ENCODE measurements at places on chromosomes 2 and 18.

GRCh38 chr18:56702946-56703345 lies 51.8 kb downstream of the WDR7 start:
- DNase-seq = peak; percentile 70

DNA sequence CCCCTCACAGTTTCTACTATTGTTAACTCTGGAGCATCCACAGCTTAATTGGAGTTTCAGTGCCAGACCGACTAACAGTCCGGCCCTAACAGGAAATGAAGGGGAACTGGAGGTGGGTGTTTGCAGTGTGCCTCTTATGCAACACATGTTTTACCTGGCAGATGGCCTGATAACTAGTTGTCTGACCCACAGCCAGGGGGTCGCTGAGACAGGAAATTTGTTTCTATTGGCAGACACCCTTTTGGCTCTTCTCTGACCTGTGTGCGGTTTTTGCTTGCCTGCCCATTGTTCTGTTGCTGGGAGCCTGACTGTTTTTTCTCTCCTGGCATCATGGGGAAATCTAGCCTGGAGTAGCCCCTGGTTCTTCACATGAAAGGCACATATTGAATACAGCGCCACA lies 1329.8 kb downstream of the DSC3 start:
- DNase-seq = no peak

GRCh38 chr2:229407170-229407569 lies 136.1 kb upstream of the PID1 start:
- no peak for DNase-seq

GRCh38 chr2:127420039-127420864 lies 2.0 kb downstream of the PROC start:
- DNase-seq = no peak

- DNase-seq = no peak
Observed at GRCh38 chr2:151171186-151171585, 90.5 kb downstream of the RBM43 start.

DNA sequence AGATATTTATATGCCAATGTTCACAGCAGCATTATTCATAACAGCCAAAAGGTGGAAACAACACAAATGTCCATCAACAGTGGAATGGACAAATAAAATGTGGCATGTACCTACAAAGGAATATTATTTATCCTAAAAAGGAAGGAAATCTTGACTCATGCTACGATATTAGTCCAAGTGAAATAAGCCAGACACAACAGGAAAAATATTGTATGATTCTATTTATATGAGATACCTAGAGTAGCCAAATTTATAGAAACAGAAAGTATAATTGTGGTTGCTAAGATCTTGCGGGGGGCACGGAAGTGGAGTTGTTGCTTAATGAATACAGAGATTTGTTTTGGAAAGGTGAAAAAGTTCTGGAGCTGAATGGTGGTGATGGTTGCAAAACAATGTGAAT lies 33.0 kb upstream of the CCDC150 start:
- DNase-seq = no peak

All from COR-L47 (cell line).